Activated CD8-positive, alpha-beta memory T cell treated with anti-CD3 and anti-CD28 coated beads for 1 hour (primary cell): ENCODE measurements at places on chromosomes 1 and 21.

GRCh38 chr1:61141288-61142042 lies 59.1 kb downstream of the NFIA start:
- DNase-seq = no peak

GRCh38 chr1:34590211-34590623 lies 164.6 kb upstream of the GJB5 start:
- no peak for DNase-seq

DNA sequence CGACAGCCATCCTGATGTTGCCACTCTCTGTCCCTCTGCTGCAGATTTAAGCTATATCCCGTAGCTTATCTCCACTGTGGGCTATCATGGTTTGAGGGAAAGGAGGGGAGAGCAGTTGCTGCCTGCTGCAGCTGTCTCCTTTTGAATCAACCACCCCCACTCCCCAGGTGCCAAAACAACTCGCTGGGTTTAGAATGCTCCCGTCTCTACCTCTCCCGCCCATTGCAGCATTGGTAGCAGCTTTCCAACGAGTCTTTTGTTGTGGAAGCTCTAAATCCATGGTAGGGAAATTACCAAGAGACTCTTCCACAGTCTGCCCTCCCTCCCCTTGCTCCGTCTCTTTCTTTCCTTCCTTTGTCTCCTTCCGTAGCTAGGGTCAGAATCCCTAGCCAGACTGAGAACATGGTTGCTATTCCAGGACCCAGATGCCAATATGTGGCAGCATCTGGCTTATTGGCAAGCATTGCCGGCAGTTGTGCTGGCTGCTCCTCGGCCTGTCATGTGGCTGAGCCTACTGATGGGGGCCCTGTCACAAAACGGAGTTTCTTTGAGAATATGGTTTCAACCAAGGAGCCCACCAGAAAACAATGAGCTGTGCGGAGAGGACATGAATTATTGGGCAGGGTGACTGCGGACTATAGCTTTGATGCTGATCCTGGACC lies 230.7 kb downstream of the RPS6KC1 start:
- DNase-seq = no peak

GRCh38 chr1:231185391-231185790 lies 23.5 kb downstream of the TRIM67 start:
- DNase-seq = no peak

DNA sequence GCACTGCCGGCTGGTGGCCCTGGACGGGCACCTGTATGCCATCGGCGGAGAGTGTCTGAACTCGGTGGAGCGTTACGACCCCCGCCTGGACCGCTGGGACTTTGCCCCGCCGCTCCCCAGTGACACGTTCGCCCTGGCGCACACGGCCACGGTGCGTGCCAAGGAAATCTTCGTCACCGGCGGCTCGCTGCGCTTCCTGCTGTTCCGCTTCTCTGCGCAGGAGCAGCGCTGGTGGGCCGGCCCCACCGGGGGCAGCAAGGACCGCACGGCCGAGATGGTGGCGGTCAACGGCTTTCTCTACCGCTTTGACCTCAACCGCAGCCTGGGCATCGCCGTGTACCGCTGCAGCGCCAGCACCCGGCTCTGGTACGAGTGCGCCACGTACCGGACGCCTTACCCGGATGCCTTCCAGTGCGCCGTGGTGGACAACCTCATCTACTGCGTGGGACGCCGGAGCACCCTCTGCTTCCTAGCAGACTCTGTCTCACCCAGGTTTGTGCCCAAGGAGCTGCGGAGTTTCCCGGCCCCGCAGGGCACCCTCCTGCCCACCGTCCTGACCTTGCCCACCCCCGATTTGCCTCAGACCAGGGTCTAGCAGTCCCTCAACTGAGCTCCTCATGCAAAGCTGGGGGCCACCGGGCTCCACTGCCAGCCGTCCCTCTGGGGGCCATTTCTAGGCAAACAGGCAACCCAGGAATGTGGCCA lies 2.1 kb downstream of the KLHDC7A start:
- no peak for DNase-seq

DNA sequence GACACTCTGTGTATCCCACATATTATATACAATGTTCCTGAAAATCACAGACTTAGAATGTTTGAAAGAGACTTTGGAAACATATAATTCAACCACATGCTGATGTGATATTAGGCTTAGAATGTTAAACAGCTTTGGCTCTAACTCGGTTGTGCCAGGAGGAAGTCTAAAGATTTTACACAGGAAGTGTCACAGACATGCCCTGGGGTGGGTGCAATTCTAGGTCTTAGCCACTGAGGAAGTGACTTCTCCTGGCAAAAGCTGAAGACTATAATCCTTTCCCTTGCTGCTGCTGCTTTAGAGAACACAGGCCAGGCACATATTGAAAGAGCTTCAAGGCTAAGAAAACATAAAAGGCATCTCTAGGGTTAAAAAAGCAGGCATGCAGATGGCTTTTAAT lies 51.0 kb downstream of the RPL5 start:
- DNase-seq = peak; percentile 9

DNA sequence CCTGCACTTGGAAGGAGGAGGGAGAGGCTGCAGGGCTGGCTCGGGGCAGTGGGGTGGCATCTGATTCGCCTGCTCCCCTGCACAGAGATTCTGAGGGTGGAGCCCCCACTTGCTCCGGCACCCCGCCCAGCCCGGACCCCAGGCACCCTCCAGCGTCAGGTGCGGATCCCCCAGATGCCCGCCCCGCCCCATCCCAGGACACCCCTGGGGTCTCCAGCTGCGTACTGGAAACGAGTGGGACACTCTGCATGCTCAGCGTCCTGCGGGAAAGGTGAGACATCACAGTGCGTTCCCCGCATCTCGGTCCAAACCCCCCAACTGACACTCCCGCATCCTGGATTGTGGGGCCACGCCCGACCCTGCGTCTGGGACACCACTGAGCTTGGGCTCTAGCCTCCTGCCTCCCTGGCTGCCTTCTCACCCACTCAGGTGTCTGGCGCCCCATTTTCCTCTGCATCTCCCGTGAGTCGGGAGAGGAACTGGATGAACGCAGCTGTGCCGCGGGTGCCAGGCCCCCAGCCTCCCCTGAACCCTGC lies 7.9 kb downstream of the ADAMTSL4 start:
- no peak for DNase-seq

DNA sequence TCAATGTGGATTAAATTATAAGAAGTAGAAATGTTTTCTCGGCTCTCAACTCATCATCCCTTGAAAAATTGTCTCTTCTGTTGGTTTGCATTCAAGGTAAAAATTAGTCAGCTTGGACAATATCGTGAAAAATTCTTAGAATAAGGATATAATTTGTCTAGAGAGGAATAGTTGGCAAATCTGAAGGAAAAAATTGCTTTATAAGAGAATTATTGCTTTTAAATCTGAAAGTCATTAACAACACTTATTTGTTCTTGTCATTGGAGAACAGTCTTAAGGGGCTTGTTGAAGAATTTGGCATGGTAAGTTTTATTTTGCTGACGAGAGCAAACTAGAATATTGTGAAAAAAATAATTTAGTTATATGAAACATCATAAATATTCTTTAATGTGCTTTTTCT lies 26.4 kb downstream of the ANGPTL1 start:
- no peak for DNase-seq

DNA sequence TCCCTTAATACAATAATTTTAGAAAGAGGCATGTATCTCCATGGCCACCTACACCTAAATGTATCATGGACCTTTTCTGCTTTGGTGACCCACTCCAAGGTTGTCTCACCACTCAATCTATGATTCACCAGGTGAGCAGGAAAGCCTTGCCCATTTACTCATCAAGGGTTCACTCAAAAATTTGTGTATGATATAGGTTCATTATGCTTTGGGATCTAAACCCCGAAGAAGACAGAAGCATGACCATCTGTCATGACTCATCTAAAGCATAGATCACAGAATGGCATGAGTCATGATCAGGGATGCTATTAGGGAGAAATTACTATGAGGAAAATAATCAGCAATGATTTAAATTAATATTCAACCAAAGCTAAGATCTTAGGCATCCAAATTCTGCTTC lies 38.5 kb downstream of the PYHIN1 start:
- no peak for DNase-seq

- no peak for DNase-seq
Observed at GRCh38 chr1:37892151-37893047, 33.0 kb upstream of the MTF1 start.

- no peak for DNase-seq
Observed at GRCh38 chr1:1908506-1908791, 6.6 kb upstream of the CALML6 start.

DNA sequence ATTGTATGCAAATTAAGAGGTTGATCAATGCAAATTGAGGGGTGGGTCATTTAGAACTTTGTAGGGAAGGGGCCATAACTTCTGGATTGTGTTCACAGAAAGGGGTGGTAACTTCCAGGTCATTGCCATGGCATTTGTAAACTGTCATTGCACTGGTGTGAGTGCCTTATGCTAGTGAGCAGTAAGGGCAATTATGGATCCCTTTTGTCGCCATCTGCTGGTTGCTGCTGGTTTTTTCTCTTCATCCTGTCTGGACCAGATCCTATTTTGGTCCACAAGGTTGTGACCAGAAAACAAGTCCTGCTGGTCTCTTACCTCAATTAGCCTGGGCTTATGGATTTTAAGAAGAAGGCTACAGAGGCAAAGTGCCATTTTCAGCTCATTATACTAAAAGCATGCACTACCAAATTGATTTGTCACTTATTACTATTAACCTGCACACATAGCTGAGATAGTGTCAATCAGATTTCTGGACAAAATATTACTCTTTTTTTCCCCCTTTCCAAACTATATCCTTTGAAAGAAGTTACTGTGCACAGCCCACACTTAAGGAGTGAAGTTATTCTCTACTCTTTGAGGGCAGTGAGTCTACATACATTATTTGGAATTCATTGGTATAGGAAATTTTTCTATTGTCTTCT lies 196.2 kb downstream of the ZC3H11B start:
- DNase-seq = peak; percentile 28

- DNase-seq = no peak
Observed at GRCh38 chr1:39091845-39092645, 65.9 kb downstream of the NDUFS5 start.

DNA sequence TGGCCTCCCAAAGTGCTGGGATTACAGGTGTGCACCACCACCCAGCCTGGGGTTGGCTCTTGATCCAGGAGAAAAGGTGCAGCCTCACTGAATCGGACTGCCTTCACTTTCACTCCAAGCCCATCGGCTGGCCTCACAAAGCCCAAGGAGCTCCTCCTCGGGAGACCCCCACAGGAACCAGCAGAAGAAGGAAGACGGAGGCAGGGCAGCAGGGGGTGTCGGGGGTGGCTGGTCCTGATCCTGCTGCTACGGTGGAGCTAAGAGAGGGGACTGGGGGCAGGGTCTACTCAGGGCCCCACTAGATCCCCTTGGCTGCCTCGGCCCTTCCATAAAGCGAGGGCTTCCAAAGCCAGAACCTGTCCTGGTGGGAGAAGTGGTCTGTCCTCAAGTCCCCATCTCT lies 93.9 kb downstream of the STUM start:
- no peak for DNase-seq

GRCh38 chr1:180854001-180854400 lies 58.7 kb upstream of the KIAA1614 start:
- no peak for DNase-seq

GRCh38 chr1:248751635-248752034 lies 3.9 kb downstream of the LYPD8 start:
- DNase-seq = no peak

- DNase-seq = no peak
Observed at GRCh38 chr1:177287270-177287669, 116.5 kb downstream of the BRINP2 start.

DNA sequence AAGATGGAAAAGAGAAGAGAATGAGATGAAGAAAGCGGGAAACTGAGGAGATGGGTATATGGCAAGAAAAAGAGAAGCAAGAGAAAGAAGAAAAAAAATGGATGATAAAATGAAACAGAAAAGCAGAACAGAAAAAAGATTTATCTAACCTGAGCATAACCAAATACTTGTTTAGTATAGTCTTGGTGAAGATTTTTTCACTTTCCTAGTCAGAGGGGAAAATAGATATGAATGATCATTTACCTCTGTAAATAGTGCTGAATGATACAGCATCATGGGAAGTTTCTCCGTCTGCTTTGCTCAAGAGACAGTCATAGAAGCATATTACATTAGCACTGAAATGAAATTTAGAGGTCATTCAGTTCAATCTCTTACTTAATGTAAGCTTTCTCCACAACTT lies 36.1 kb upstream of the PLPPR4 start:
- no peak for DNase-seq

GRCh38 chr1:196651079-196651478 lies 764 bp upstream of the CFH start:
- DNase-seq = no peak

GRCh38 chr1:5889462-5889861 lies 102.8 kb downstream of the NPHP4 start:
- DNase-seq = no peak

GRCh38 chr1:172670316-172670715 lies 11.4 kb downstream of the FASLG start:
- DNase-seq = no peak

- no peak for DNase-seq
Observed at GRCh38 chr1:46545784-46546183, 5.7 kb downstream of the KNCN start.

DNA sequence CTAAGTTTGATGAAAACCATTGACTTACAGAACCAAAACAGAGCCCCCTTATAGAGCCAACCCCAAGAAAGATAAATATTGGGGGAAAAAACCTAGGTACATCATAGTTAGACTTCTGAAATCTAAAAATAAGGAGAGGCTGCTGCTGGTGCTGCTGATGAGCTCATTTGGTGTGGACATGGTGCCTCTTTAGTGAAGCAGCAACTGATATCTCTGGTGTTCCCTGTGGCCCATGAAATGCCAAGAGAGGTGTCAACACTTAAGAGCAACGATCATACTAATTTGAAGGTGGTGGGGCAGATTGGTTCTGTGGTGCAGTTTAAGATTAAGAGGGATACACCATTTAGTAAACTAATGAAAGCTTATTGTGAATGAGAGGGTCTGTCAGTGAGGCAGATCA lies 35.9 kb downstream of the ST3GAL3 start:
- DNase-seq = no peak

DNA sequence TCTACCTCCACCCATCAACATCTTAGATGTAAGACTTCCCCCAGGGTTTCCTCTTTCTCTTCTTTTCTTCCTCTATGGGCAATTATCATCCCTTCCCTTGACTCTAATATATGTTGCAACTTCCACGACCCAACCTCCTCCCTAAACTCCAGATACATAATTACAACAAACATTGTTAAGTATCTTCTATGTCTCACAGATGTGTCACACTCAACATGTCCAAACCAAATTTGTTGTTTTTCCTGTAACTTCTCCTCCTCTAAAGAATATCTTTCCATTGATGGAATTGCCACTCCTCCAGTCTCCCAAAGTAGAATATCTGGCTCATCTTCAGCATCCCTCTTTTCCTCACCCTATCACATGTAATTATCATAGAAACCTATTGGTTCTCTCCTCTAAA lies 314.2 kb downstream of the RWDD3 start:
- no peak for DNase-seq
